Caki2 (cell line): ENCODE measurements at places on chromosomes 4 and X. TPM values are rescaled to one million over a fixed set of nuclear protein-coding genes. Genes with fewer than 3 reads are reported as not detected.

GRCh38 chr4:115537387-115537786 lies 424.0 kb upstream of the NDST4 start:
- no peak for DNase-seq

DNA sequence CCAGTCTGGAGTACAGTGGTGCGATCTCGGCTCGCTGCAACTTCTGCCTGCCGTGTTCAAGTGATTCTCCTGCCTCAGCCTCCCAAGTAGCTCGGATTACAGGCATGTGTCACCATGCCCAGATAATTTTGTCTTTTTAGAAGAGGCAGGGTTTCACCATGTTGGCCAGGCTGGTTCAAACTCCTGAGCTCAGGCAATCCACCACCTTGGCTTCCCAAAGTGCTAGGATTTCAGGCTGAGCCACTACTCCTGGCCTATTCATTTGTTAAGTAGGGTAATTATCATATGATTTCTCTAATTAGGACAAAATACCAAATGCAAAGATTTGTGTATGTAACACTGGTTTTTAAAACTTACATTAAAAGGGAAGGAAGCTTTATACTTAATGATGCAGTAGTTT lies 137.8 kb downstream of the GPM6A start:
- no peak for DNase-seq

- no peak for DNase-seq
These were observed 19.6 kb downstream of the PIGG start for GRCh38 chr4:518569-519083.

- DNase-seq = no peak
These were observed 46.4 kb downstream of the APOO start for GRCh38 chrX:23861215-23861896.

DNA sequence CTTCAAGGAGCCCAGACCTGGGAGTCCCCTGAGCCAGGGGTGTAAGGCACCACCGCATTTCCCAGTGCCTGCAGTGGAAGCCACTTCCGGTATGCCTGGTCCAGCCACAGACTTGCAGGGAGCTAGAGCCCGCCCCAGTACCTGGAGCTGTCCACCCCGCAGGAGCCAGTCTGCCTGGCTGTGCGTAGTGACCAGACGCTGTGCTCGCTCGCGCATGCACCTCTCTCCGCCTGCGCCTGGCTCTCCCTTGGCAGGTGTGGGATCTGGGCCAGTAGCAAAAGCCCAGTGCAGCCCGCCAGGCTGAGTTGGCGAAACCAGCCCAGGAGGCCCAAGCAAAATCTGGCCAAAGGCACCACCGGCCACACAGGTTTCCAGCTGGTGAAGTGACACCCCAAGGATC lies 973.7 kb upstream of the AGA start:
- no peak for DNase-seq

DNA sequence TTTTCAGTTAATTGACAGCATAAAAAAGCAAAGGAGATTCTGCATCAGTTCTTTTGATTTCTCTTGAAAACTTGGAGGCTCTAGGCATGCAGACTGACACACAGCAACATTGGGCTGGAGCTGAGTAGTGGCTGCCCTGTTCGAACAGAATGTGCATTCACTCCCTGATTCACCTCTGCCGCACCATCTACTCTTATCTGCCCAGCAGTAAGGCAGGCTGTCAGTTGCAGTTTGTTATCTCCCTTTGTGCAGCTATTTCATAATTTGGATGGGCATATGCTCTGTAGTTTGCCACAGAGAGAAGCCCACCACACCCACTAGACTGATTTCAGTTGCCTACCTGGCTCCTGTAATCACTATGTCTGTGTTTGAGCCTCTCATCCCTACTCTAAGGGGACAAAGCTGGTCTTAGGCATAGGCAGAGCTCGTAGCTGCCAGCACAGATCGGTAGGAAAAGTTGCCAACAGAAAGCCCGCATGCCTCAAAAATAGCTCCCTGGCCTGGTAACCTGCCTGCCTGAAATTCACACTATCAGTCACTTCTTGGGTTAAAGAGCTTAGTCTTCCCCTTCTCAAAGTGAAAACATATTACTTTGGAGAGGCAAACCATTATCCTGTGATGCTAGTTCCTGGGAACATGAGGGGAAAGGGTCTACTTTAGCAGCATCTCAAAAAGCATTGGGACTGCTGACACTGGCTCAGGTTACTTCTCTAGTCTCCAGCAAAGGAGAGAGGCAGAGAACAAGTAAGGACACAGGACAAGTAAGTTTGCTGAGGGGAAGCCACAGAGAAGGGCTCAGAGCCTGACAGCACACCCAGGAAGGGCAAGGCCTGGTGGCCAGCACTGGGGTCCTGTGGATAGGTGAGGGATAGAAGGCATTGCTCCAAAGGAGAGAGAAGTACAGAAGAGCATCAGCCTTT lies 75.9 kb upstream of the TMEM164 start:
- no peak for DNase-seq

DNA sequence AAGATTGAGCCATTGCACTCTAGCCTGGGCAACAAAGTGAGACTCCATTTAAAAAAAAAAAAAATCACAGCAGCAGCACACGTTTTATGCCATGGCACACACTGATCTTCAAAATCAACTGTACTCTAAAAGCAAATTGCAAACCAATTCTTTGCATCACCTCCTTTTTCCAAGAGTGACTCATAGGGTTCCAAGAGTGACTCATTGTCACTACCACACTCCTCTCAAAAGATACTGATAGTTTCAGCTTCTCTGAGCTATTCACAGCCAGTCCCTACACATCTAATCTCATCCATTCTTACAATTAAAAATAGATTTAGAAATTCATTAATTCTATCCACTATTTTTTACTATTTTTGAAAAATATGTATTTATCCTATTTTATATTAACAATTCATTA lies 1494.9 kb upstream of the AGA start:
- no peak for DNase-seq

DNA sequence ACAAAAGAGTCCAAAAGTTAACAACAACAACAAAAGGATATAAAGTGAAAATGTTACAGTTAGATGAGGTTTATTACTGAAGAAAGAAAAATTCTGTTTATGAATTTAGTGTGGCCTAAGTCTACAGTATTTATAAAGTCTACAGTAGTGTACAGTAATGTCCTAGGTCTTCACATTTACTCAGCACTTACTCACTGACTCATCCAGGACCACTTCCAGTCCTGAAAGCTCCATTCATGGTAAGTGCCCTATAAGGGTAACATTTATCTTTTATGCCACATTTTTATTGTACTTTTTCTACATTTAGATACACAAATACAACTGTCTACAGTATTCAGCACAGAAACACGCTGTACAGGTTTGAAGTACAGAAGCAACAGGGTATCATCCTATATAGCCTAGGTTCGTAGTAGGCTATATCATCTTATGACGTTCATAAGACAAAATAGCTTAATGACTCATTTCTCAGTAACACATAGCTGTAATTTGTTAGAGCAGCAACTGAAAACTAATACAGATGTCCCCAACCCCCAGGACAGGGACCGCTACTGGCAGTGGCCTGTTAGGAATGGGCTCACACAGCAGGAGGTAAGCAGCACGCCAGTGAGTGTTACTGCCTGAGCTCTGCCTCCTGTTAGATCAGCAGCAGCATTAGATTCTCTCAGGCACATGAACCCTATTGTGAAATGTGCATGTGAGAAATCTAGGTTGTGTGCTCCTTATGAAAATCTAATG lies 61.3 kb downstream of the CENPC start:
- no peak for DNase-seq

- DNase-seq = no peak
These were observed 74.4 kb downstream of the AFF1 start for GRCh38 chr4:87009095-87009648.

- DNase-seq = peak; percentile 59
These were observed 264.3 kb downstream of the NPFFR2 start for GRCh38 chr4:72295966-72296557.

- no peak for DNase-seq
These were observed 53.9 kb downstream of the PAPSS1 start for GRCh38 chr4:107666134-107666533.

GRCh38 chr4:184957446-184958115 lies 60.7 kb upstream of the HELT start:
- DNase-seq = no peak

- DNase-seq = peak; percentile 73
These were observed 44.1 kb upstream of the KDR start for GRCh38 chr4:55169352-55169961.

DNA sequence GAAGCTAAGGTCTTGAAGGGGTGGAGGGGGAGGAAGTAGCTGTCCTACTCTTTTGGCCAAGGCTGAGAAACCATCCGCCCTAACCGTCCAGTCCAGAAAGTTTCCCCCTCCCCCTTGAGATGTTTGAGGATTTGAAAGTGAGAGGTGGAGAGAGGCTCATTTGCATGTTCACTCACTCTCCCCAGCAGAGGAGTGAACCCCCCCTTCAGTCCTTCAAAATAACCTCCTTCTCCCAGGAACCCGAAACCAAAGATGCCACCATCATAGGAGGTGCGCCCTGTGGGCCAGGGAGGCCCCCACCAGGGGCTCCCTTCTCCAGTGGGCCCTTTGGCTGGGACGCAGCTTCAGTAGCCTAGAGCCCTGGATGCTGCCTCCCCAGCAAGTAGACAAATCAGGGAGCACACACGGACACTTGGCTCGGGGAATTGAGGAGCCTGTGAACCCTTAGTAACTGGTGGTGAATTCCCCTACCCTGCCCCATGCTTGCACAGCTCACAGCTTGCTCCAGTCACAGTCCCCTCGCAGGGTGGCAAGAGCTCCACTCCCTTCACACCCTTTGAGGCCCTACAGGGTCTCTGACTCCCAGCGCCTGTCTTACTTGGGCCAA lies 25.6 kb downstream of the ELF4 start:
- DNase-seq = no peak

DNA sequence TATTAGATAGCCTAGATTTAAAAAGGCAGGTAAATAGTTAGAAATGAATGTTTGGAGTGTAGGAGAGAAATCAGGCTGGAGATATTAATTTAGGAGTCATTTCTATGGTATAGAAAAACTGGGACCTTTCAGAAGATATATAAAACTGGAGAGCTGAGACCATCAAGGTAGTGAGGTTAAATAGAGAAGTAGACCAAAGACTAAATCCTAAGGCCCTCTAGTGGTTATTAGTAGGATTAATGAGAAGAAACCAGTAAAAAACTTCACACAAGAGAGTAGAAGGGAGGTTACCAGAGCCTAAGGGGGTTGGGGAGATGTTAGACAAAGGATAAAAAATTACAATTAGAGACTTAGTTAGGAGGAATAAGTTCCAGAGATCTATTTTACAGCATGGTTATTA lies 351.0 kb upstream of the SPANXN1 start:
- DNase-seq = peak; percentile 0

DNA sequence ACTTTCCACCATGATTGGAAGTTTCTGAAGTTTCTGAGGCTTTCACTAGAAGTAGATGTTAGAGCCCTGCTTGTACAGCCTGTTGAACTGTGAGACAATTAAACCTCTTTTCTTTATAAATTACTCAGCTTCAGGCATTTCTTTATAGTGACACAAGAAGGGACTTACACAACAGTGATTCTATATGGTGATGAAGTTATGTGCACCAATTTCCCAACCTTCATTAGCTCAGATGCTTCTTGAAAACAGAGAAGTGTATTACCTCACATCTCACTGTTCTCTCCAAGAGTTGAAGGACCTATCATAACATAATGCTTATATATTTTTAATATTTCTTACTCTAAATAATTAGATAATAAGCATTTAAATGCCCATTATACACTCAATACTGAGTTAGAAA lies 202.1 kb upstream of the ANXA10 start:
- DNase-seq = no peak

- DNase-seq = no peak
These were observed 60.5 kb upstream of the SLC25A4 start for GRCh38 chr4:185082561-185082960.

GRCh38 chrX:9670136-9670814 lies 95.4 kb downstream of the GPR143 start:
- DNase-seq = no peak

GRCh38 chrX:150766351-150767044 lies 73.3 kb downstream of the MTMR1 start:
- no peak for DNase-seq

GRCh38 chr4:46404981-46405380 lies 15.1 kb upstream of the GABRA2 start:
- no peak for DNase-seq

DNA sequence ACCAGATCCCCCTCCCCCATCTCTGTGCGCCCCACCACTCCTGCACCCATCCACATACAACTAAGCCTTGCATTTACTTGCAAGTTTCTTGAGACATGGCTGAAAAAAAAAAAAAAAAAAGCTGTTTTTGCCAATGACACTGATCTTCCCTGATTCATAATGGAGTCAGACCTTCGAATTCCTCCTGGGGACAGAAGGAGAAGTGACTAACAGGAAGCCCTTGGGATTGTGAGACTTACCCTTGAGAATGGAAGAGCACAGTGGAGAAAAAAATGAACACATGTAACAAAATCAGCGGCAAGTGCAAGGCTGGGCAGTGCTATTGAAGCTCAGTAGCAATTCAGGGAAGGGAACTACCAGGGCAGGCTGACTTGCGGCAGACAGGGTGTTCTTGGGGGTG lies 288.4 kb downstream of the BCOR start:
- DNase-seq = no peak

SSX1 gene
- 0.51 and 1.2 TPM in 2 replicates for total RNA-seq

EMCN gene
- not detected in 2 replicates for total RNA-seq

PNMA3 gene
- total RNA-seq = 0.30 TPM in 1 of 2 replicates, not detected in the other

F9 gene
- total RNA-seq = not detected in 2 replicates

PLAC8 gene
- not detected in 2 replicates for total RNA-seq

CXXC4 gene
- total RNA-seq = 1.0 and 2.1 TPM in 2 replicates

TRAM1L1 gene
- total RNA-seq = 3.8 and 6.8 TPM in 2 replicates

ATP1B4 gene
- total RNA-seq = not detected in 2 replicates

ABCB7 gene
- 6.8 and 23.8 TPM in 2 replicates for total RNA-seq
